ENCODE measurements at places on chromosomes 4 and X.

GRCh38 chr4:41436419-41436818, 101.5 kb upstream of the LIMCH1 start:
- DNase-seq: no peak

DNA sequence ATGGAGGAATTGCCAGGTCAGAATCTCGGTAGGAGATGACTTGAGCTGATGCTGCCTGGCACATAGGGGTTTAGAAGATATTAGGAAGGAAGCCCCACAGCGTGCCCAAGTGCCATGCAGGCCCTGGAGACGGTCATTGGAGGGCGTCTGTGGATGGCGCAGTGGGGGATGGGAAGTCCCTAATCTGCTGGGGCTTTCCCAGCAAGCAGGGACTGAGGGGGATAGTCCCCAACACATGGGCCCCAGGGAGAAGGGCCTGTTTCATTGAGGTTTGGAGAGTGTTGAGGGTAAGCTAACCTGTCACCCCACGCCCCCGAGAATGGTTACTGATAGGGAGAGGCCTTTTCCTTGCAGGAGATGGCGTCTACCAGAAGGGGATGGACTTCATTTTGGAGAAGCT, 7.8 kb downstream of the TAFAZZIN start:
- DNase-seq: no peak

DNA sequence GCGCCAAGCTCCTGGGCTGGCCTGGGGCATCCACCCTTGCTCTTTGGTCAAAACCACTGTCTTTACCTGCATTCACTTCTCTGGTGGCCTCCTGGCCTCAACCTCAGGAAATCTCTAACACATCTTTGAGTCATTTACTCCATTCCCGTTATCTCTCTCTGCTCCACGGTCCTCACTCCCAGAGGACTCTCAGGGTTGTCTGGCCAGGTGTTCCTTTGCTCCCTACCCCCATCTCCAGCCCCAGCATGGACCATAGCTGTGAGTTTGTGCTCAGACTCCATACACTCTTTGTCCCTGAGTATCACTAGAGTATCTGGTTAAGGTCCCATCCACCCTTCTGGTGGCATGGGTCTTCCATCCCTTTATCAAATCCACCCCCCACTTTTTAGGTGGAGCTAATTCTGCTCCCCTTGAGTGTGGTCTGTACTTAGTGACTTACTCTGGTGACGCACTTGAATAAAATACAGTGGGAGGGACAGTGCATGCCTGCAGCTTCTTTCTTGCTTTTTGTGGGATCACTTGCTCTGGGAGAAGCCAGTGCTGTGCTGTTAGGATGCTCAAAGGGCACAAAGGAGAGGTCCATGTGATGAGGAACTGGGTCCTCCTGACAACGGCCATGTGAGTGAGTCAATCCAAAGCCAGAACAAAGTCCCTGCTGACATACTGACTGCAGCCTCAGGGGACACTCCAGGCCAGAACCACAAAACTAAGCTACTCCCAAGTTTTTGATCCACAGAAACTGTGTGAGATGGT, 44.3 kb downstream of the IGFBP7 start:
- DNase-seq: no peak

DNA sequence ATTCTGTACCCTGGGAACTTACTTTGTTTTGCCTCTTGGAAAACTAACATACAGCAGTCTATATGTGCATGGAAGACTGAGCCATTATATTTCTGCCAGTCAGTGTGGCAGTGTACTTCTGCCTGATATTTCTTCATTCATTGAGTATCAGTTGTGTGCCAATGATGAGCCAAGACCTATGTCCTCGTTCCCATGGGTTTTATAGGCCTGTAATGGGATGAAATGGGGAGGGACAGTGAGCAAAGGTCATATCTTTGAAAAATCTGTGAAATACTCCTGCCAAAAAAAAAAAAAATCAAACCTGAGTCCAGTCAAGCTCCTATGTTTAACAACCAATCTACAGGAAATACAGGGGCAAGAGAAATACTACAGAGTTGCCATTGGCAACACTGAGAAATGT, 9.1 kb downstream of the NSD2 start:
- no peak for DNase-seq

- no peak for DNase-seq
These were observed 25.1 kb upstream of the FAM156A start for GRCh38 chrX:52983321-52984000.

GRCh38 chr4:151195801-151196200, 81.2 kb upstream of the PRSS48 start:
- DNase-seq: no peak

Measured in NCI-H2029 (cell line).